ENCODE measurements at places on chromosomes 1 and 21.

GRCh38 chr1:11708554-11709350 lies 17.2 kb downstream of the DRAXIN start:
- DNase-seq = no peak

GRCh38 chr1:66254785-66255184 lies 279.2 kb upstream of the SGIP1 start:
- no peak for DNase-seq

DNA sequence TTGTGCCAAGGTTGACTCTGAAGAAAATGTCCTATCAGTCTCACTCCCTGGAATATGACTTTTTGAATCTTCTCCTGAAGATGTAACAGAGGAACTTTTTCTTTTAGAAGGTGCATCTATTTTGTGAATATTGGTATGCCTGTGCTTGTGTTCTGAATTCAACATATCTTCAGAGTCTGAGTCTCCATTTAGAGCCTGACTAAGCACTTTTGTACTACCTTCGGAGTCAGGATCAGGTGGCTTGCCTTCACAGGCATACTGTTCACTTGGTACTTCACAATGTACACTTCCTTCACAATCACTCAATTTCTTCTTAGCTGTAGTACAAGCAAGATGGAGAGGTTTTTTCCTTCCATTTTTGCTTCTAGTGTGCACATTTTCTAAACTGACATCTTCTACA lies 13.6 kb upstream of the PSMG1 start:
- no peak for DNase-seq

GRCh38 chr1:202567738-202568137 lies 142.5 kb downstream of the SYT2 start:
- DNase-seq = no peak

DNA sequence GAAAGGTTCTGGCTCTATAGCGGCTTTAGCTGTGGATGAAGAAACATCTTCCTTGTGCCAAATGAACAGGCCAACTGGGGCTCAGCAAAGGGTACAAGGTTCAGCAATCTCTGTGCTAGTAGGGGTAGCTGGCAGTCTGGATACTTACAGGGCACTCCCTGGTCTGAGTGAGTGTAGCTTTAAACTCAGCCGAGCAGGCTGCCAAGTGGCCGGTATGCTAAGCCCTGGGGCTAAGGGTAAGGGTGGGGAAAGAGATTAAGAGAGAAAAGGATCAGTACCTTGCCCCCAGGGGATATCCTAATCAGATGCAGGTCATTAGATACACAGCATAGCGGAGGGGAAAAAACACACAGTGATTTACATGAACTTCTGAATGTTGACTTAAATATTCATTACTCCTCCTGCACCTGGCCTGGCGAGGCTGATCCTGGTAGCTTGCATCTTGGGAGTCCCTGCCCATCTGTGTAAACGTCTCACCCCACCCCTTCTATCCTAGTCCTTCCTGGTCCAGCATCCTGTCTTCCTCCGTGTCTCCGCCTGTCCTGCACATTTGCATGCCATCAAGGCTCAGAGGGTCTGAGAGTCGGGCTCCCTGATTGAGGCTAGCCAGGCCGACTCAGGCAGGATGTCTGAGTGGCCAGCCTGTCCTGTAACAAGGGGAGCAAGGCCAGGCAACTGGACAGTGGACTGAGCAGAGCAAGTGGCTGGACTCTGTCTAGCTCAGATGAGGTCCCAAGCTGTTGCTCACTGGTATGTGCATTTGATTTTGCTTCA lies 39.5 kb upstream of the CNTN2 start:
- DNase-seq = no peak

- no peak for DNase-seq
Measured at GRCh38 chr1:101465941-101466340, 229.1 kb downstream of the S1PR1 start.

GRCh38 chr21:33373451-33373850 lies 29.8 kb upstream of the IFNGR2 start:
- no peak for DNase-seq

DNA sequence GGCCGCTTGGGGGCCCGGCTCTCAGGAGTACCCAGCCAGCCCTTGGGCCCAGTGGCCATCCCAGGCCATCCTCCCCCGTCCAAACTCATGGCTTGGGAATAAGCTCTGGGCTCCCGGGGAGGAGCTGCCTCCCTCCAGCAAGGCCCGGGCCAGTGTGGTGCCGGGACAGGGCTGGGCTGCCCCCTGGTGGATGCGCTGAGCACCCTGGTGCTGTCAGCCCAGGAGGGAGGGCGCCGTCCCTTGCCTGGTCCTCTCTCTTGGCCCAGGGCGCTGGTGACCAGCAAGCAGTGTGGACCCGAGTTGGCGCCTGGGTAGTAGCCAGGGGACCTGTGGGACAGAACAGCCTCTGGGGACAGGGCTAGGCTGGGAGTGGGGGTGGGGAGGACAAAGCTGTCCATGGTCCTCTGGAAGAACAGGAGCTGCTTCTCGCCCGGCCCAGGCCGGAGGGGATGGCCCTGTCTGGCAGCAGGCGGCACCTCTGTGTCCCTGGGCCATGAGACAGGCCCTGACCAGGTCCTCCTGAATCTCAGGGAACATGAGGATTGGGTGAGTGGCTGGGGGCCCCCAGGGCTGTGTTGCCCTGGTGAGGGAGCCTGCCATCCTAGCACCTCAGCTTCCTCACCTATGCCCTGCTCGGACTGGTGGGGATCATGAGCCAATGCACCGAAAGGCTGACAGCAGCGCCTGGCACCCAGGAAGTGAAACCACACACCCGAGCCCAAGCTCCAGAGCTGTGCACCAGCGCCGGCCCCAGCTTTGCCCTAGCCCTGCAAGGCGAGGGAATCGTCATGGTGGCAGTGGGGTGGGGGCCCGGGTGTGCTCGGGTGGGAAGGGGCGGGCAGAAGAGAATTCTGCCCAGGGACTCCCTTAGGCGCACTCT lies 9.4 kb downstream of the MORN1 start:
- DNase-seq = peak; percentile 94

All from GM20000 (cell line).